ENCODE measurements at places on chromosomes 6 and 20.

- no peak for DNase-seq
These were observed 593.4 kb downstream of the EYS start for GRCh38 chr6:65113581-65113980.

DNA sequence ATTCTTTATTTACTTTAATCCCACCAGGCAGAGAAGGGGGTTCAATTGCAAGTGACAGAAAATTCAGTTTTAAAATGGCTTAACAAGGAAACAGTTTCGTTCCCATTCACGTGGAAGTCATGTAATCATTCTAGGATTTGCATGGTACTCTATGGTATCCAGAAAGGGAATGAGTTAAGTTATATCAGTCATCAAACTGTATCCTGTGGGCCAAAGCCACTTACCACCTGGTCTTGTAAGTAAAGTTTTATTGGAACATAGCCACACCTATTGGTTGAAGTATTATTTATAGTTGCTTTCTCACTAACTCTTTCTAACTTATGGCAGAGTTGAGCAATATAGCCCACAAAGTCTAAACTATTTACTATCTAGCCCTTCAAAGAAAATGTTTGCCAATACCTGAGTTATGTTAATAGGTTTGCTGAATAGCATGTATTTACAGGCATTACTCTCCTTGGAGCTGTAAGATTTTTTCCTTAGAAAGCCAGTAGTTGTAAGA is 10.2 kb upstream of the MMS22L start:
- no peak for DNase-seq

- no peak for DNase-seq
These were observed 25.7 kb upstream of the MLIP start for GRCh38 chr6:54085541-54085940.

DNA sequence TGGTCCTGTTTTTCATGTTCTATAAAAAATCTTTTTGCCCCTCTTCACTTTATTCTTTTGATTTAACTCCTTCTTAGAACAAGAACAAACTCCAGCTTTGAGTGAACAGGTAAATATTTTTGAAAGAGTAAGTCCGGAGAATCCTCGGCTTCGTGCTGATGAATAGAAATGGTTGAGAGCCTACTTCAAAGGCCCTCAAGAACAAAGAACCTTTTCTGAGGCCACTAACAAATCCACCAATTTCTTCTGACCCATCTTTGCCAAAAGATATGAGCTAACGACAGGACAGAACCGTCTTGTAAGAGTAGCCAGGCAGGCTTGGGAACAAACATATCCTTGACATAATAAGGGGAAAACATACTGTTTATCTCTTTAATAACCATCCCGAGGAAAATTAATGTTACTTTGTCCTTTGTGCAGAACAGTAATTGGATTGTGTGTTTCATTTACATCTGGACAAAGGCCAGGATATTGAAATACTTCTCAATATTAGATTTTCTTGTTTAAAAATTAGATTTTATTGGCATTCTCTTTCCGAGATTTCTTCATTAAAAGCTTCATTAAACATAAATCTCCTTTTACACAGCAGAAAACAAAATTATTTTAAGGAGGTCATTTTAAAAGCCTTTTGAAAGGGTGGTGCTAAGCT is 52.9 kb downstream of the NOX3 start:
- DNase-seq = no peak

- DNase-seq = no peak
These were observed 815 bp downstream of the UTRN start for GRCh38 chr6:144285798-144286502.

- no peak for DNase-seq
These were observed 551.9 kb downstream of the EYS start for GRCh38 chr6:65155083-65155482.

DNA sequence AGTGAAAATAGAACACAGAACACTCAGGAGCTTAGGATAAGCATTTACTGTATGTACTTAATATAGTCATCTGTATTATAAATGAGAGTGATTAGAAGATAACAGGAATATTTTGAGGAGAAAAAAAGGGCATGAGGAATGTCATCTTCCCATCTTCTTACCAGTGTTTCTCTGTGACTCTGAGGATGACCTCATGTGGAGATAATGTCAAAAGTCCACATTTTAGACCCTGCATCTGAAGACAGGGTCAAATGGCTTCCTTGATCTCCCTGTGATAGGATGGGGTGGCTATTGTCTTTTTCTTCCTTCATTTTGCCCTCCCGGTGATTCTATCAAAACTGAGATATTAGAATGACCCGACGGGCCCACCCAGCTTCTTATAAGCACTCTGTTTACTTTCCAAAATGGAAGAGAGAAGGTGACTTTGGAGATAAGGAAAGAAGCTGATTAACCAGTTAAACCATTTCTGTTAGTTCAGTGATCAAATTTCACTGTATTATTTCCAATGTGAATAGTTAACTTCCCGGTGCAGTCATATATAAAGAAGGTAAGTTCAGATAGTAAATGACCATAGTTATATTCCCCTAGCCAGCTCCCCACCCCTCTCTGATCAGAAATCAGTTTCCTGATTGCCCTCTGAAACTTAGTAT is 115.7 kb upstream of the SALL4 start:
- no peak for DNase-seq

- no peak for DNase-seq
These were observed 1.5 kb downstream of the APOBEC2 start for GRCh38 chr6:41054511-41054910.

DNA sequence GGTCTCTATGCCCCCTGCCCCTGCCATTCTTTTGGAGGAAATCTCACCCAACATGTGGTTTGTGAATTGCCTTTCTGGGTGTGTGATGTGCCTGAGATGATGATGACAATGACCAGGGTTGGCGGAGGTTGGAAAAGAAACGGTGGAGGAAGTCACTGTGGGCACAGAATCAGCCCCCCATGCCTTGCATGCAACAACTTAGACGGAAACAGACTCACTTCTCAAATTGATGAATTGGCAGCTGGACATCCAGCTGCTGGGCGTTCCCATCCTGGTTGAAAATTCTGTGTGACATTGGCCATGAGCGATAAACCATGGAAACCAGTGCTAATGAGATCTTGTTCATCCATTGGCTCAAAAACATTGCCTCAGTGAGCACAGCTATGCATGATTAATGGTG is 95.8 kb upstream of the LY86 start:
- no peak for DNase-seq

- no peak for DNase-seq
These were observed 124.2 kb downstream of the LY86 start for GRCh38 chr6:6712449-6713403.

- DNase-seq = no peak
These were observed 839.9 kb downstream of the MAFB start for GRCh38 chr20:39849171-39849570.

Measured in NT2/D1 (cell line).